ENCODE measurements at places on chromosomes 16 and 17.

- no peak for DNase-seq
These were observed 7.6 kb upstream of the ALOX15B start for GRCh38 chr17:8031261-8031661.

DNA sequence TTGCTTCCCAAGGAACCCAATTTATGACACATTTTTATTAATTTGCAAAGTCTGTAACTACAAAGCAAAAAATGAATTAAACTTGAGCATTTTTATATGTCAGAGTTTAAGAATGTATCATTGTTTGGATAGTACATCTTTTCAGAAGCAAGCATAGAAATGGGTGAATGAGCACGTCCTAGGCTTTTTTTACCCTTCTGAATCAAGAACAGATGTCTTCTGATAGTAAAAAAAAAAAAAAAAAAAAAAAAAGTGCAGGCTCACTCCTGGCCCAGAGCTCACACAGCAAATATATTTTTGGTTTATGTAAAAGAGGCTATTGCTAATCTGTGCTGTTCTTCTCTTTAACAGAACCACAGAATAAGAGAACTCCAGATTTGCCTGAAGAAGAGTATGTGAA lies 6.3 kb downstream of the TERF2IP start:
- DNase-seq, result no peak

DNA sequence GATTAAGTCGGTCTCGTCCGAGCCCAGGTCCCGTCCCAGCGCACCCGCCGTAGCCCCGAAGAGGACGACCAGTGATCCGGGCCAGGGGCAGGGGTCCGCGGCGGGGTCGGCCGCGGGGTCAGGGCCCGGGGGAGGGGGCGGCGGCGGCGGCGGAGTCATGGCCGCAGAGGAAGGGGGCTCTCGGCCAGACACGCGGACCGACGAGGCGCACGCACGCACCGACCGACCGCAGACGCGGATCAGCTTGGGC lies at the start of gene ESRP2:
ESRP2 (minus strand) TSS at position 241 of the 250 bp plus-strand sequence; CDS start at position 159, 82 bp downstream.
- DNase-seq, result no peak

DNA sequence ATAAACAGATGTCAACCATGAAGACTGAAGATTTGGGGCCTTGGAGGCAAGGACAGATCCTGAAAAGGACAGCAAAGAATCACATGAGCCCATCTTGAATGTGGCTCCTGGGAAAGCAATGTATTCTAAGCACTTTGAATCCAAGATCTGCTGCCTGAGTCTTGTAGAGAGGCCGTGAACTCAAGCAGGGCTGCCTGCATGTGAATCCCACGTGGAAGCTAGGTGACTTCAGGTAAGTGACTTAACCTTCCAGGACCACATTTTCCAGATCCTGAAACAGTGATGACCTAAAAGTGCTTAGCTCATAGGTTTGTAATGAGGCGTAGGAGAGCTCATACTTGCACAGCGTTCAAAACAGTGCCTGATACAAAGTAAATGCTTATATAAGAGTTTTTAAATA lies 373.0 kb upstream of the SALL1 start:
- DNase-seq, result no peak

GRCh38 chr17:17147821-17148220 lies 58.3 kb downstream of the PLD6 start:
- DNase-seq, result no peak

DNA sequence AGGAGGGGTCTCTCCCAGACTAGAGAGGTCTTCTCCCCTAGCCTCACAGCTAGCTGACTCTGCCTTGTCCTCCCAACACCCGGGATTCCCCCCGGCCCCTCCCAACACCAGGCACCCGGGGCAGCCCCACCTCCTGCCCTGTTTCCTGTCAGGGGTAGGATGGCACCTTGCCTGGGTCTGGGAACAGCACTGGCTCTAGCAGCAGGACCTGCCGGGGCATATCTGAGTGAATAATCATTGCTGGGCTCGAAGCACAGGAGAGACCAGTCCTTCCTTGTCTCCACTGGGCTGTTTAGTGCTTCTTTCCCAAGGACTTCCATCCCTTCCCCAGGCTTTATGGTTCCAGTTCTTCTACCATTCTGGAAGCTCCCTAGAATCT lies 25.7 kb downstream of the MINK1 start:
- no peak for DNase-seq

DNA sequence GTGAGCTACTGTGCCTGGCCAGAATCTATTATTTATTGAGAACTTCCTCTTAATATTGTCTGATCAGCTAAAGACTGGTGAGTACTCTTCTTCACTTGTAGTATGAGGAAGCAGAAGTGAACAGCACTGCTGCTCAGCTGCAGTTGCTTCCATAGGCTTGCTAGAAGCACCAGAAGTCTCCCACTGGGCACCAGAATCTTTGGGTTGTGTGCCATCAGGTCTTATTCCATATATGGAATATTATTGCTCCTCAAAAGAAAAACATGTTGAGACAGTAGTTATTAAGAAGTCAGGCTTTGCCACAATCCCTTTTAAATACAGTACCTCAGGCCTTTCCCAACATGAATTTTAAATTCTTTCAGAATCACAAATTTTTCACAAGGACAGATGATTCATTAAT lies 17.2 kb downstream of the SNTB2 start:
- no peak for DNase-seq

DNA sequence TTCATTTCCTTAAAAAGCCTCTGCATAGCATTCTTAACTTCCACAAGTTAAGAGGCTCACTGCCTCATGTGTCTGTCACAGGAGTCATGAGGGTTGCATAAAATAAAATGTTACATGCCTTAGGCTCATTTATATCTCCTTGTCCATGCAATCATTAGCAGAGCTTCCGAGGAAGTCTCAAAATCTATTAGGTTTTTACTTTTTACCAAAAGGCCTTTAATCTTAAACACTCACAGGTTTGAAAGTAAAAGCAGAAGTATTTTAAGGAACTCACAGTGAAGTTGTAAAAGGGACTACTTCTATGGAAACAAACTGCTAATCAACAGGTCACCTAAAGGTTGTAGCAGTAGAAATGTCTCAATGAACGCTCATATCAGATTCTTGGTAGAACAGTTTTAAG lies 5.2 kb upstream of the ATP6V0A1 start:
- peak; percentile 91 for DNase-seq

- no peak for DNase-seq
These were observed 1.7 kb downstream of the MLYCD start for GRCh38 chr16:83900571-83900970.

- DNase-seq, result no peak
These were observed 202.2 kb downstream of the ENGASE start for GRCh38 chr17:79276821-79277220.

- no peak for DNase-seq
These were observed 21.7 kb upstream of the NFAT5 start for GRCh38 chr16:69544088-69544487.

GRCh38 chr17:71334048-71334751 lies 786.6 kb upstream of the SOX9 start:
- DNase-seq, result no peak

DNA sequence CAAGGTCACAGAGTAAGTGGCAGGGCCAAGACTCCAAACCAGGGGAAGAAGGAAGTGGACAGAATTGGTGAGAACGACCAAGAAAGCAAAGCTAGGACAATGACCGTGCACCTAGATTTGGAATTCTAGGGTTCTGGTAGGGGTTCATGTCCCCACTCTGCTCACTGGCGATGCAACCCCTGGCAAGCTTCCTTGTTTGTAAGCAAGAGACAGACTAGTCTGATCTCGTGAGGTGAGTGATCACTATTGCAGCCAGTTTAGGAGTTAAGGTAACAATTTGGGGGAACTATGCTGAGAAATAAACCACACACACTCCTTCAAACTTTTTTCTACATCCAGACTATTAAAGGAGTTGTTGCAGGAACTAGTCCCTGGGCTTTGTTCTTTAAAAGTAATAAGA lies 48.1 kb downstream of the XPO6 start:
- no peak for DNase-seq

DNA sequence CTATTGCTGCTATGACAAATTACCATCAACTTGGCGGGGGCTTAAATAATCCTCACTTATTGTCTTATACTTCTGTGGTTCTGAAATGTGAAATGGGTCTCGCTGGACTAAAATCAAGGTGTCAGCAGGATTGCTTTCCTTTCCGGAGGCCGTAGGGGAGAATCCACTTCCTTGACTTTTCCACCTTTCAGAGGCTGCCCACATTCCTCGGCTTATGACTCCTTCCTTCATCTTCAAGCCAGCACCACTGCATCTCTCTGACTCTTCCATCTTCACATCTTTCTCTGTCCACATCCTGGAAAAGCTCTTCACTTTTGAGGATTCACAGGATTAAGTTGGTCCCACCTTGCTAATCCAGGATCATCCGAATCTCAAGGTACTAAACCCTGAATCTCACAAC lies 217.8 kb downstream of the GRIN2A start:
- DNase-seq, result no peak
